ENCODE measurements at places on chromosomes 6 and 20. TPM values are rescaled to one million over a fixed set of nuclear protein-coding genes. Genes with fewer than 3 reads are reported as not detected.

GRCh38 chr20:17902531-17903083 is 66.0 kb downstream of the SNX5 start:
- DNase-seq, result no peak
- no peak overlapping the region for H3K27ac ChIP-seq
- peaks cover 11% of the 10 kb centered on the region for H3K27me3 ChIP-seq

DNA sequence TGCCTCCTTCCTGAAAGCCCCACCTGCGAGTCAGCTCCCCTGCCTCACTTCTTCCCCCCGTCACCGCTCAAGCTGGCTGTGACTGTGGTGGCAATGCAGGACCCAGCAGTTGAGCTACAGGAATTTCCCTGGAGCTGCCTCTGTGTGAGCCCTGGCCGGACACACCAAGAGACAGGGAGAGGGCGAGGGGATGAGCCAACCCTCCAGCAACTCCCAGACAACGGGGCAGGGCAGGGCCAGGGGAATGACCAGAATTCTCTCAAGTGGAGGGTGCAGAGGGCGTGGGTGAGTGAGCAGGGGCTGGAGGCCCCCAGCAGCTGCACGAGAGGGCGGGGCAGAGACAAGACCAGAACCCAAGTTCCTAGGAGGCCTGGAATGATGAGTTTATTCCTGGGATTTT is 4.9 kb upstream of the ARFGAP1 start:
- peaks cover 5% of the 10 kb centered on the region for H3K27me3 ChIP-seq
- H3K4me3 ChIP-seq, result no peak overlapping the region
- DNase-seq, result no peak
- no peaks in the 10 kb centered on the region for H3K36me3 ChIP-seq

DNA sequence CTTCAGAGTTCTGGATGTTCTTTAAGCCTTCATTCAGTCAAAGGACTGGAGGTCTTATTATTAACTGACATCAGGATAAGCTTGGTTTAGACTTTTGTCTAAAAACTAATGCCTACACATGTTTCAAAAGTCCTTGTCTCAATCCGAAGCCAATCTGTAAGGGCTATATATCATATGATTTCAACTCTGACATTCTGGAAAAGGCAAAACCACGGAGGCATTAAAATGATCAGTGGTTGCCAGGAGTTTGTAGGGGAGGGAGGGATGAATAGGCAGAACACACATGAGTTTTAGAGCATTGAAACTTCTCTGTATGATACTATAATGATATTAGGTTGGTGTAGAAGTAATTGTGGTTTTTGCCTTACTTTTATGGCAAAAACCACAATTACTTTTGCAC is 1285.8 kb upstream of the CITED2 start:
- no peak for DNase-seq
- H3K27me3 ChIP-seq, result no peaks in the 10 kb centered on the region
- H3K4me1 ChIP-seq, result no peaks in the 10 kb centered on the region
- no peak overlapping the region for H3K27ac ChIP-seq
- no peak overlapping the region for H3K4me3 ChIP-seq

DNA sequence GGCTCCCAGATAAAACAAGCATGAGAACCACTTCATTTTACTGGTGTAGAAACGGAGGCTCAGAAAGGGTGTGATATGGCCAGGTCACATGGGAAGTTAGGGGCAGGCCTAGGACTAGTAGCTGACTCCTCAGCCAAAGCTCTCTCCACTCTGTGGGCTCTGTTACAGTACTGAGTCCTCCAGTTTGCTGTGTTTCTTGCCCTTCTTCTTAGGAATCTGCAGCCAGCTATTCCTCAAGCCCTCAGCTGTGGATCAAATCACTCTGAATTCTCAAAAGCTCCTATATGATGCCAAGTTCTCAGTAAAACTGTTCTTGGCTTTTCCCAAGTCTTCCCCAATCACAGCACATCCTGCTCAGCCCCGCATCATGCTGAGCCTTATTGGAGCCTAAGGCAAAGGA is 42.5 kb upstream of the ADGRF1 start:
- H3K36me3 ChIP-seq, result no peaks in the 10 kb centered on the region
- DNase-seq, result no peak
- no peaks in the 10 kb centered on the region for H3K4me1 ChIP-seq
- no peaks in the 10 kb centered on the region for H3K27me3 ChIP-seq
- no peak overlapping the region for H3K27ac ChIP-seq

- H3K36me3 ChIP-seq, result no peaks in the 10 kb centered on the region
- H3K27ac ChIP-seq, result no peak overlapping the region
- H3K4me1 ChIP-seq, result no peaks in the 10 kb centered on the region
- H3K27me3 ChIP-seq, result no peaks in the 10 kb centered on the region
Observed at GRCh38 chr6:166026586-166027126, 141.0 kb downstream of the TBXT start.

GRCh38 chr6:21767891-21768648 is 174.5 kb downstream of the SOX4 start:
- H3K27ac ChIP-seq, result no peak overlapping the region
- H3K4me1 ChIP-seq, result no peaks in the 10 kb centered on the region
- H3K27me3 ChIP-seq, result no peaks in the 10 kb centered on the region
- DNase-seq, result no peak
- no peak overlapping the region for H3K4me3 ChIP-seq

GRCh38 chr20:35298264-35298663 is 6.0 kb upstream of the FAM83C start:
- DNase-seq, result no peak
- H3K27me3 ChIP-seq, result peaks cover 6% of the 10 kb centered on the region
- peaks cover 6% of the 10 kb centered on the region for H3K4me1 ChIP-seq
- H3K36me3 ChIP-seq, result no peaks in the 10 kb centered on the region

- H3K4me3 ChIP-seq, result no peak overlapping the region
- no peaks in the 10 kb centered on the region for H3K36me3 ChIP-seq
- H3K27me3 ChIP-seq, result no peaks in the 10 kb centered on the region
- H3K27ac ChIP-seq, result no peak overlapping the region
- no peaks in the 10 kb centered on the region for H3K4me1 ChIP-seq
Observed at GRCh38 chr6:22029171-22029570, 267.7 kb downstream of the PRL start.

- H3K4me3 ChIP-seq, result no peak overlapping the region
- H3K4me1 ChIP-seq, result no peaks in the 10 kb centered on the region
- no peak overlapping the region for H3K27ac ChIP-seq
- H3K36me3 ChIP-seq, result no peaks in the 10 kb centered on the region
Observed at GRCh38 chr6:131173680-131174079, 38.4 kb downstream of the AKAP7 start.

GTSF1L gene
- total RNA-seq, result not detected

TFEB gene
- total RNA-seq, result 14.9 TPM

OOEP gene
- 0.33 TPM for total RNA-seq
